ENCODE measurements at places on chromosomes 4 and X.

DNA sequence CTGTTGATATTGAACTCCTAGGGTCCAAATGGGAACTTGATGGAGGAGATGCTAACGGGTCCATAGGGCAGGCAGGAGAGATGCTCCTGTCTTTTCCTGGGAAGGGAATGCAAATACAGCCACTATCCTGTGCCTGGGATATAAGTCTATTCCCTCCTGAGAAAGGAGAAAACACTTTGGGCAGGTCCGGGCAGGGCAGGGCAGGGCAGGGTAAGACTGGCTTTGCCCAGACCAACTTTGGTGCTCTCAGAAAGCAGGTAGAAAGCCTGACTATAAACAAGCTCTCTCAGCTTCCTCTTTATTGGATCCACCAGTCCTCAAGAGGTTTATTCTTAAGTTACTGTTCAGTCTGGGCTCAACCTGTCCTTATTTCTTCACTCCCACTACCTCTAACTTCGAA, 232.3 kb downstream of the PTTG2 start:
- DNase-seq, result no peak

- DNase-seq, result peak; percentile 60
These were observed 4.6 kb downstream of the MPP1 start for GRCh38 chrX:154800478-154801210.

DNA sequence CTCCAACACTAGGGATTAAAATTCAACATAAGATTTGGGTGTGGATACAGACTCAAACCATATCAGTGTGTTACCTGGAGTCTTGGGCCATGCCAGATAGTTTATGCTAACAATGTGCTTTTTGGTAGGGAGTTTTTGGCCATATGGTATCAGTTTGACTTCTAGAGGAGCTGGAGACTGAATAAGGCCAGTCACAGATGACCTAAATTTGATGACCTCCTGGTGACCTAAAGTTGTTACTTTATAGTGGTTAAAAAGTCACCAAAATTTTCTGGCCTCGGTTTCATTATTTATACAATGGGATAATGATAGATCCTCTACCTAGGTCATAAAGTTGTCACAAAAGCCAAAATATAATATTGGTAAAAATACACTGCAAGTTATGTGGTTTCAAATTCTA, 877.1 kb downstream of the RAPGEF2 start:
- no peak for DNase-seq

GRCh38 chr4:55635282-55635681, 816 bp downstream of the NMU start:
- DNase-seq, result no peak

DNA sequence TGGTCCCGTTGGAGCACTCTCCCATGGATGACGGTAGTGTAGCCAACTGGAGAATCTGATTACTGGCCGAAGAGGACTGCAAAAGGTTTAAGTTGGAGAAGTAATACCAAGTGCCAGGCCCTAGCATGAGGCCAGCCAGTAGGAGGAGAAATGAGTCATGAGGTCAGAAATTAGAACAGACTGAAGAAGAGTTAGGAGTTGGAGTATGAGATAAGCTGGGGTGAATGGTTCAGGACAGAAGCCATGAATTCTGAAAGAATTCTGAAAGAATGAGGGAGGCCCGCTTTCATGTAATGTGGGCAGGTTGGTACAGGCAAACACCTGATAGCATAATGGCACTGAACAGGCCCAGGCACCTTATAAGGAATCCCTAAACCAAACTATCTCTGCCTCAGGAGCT, 18.4 kb upstream of the STK26 start:
- DNase-seq, result peak; percentile 39

GRCh38 chr4:176036585-176037205, 28.9 kb upstream of the WDR17 start:
- DNase-seq, result no peak

GRCh38 chr4:54054501-54054900, 9.9 kb downstream of the CHIC2 start:
- no peak for DNase-seq

GRCh38 chr4:185677637-185678314, 134.2 kb downstream of the SORBS2 start:
- DNase-seq, result no peak

GRCh38 chrX:135585153-135585552, 64.7 kb downstream of the INTS6L start:
- no peak for DNase-seq
